ENCODE measurements at places on chromosomes 7 and 10. TPM values are rescaled to one million over a fixed set of nuclear protein-coding genes. Genes with fewer than 3 reads are reported as not detected.

- DNase-seq = no peak
Observed at GRCh38 chr10:110225756-110226542, 18.5 kb downstream of the MXI1 start.

DNA sequence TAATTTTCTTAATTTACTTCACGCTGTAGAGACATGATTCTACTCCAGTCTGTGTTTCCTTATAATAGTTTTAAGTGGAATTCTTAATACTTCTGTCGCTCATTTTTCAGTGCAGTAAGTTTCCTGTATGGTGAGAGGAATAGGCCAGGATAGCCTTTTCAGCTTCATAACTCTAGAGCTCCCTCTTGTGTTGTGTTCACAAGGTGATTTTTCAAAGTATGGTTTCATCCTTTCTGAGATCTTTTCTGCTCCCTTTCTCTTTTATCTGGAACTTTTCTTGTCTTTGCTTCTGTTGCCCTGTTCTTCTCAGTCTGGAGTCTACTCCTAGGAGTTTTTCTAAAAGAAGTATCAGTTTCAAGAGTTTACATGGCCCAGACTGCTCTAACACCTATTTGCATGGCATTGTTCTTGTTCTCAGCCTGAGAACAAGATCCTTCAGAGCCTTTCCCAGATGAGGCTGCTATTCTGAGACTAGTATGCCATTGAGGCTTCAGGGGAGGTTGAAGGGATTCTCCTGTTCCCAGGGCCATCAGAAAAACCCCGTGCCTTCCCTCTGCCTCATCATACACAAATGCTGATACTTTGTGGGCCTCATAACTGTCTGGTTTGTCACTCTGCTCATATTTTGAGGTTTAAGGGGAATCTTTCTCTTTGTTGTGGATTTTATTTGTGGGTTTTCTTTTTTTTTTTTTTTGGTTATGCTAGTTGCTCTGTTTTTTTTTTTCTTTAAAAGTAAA, 21.8 kb downstream of the NET1 start:
- no peak for DNase-seq

DNA sequence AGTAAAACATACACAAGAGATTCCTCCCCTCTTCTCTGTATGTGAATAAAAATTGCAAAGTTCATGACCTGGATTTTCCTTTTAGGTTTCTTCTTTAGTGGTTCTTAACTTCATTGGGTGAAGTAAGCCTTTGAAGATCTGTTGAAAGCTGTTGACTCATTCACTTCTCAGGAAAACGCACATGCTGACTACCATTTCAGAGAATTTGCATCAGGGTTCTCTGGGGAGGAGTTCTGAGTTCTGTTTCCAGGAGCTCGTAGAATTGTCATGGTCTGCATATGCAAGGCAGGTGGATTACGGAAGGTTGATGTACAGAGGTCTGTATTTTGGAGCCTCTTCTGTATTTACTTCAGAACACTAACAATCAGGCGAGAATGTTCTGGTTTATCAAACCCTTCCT, 962 bp upstream of the SLC26A4 start:
- no peak for DNase-seq

GRCh38 chr7:11228515-11228914, 254.8 kb downstream of the PHF14 start:
- DNase-seq = no peak

- no peak for DNase-seq
Observed at GRCh38 chr10:95467162-95467599, 94.0 kb downstream of the SORBS1 start.

- DNase-seq = no peak
Observed at GRCh38 chr7:66206934-66207240, 1.8 kb downstream of the TPST1 start.

- no peak for DNase-seq
Observed at GRCh38 chr10:70593513-70593890, 9.0 kb downstream of the PRF1 start.

- no peak for DNase-seq
Observed at GRCh38 chr7:139086454-139086853, 23.1 kb downstream of the ZC3HAV1 start.

DNA sequence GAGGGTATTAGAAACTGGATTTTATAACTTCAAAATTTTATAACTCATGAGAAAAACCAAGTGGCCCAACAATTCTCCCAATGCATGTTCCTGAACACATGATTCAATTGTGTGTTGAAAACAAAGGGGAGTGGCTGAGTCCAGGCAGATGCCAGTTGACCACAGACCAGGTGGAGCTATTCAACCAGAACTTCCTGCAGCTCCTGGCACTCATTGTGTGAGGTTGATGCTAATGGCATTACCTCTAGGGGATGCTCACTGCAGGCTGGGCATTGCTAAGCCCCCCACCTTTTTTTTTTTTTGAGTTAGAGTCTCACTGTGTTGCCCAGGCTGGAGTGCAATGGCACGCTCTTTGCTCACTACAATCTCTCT, 20.3 kb downstream of the MYOF start:
- no peak for DNase-seq

DNA sequence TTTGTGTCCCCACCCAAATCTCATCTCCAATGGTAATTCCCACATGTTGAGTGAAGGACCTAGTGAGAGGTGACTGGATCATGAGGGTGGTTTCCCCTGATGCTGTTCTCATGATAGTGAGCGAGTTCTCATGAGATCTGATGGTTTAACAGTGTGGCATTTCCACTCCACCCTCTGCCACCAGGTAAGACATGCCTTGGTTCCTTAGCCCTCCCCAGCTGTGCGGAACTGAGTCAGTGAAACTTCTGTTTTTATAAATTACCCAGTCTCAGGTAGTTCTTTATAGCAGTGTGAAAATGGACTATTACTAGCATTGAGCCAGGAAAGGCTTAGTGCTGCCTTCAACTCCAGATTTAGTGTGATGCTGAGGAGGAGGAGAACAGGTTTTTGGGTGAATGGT, 222.2 kb downstream of the ADRA2A start:
- DNase-seq = no peak

GRCh38 chr7:43637114-43637806, 54.4 kb downstream of the STK17A start:
- no peak for DNase-seq

- DNase-seq = no peak
Observed at GRCh38 chr10:32166365-32166764, 110.1 kb upstream of the KIF5B start.

Gene SLC35B4
- polyA plus RNA-seq = 9.1 TPM

Gene CFAP69
- polyA plus RNA-seq = 3.0 TPM

All from forelimb muscle (tissue), 1 donor.